ENCODE measurements at places on chromosomes 7 and 10.

GRCh38 chr10:96334616-96335526, 23.9 kb downstream of the OPALIN start:
- DNase-seq: no peak

GRCh38 chr7:2728316-2729030, 40.5 kb downstream of the AMZ1 start:
- DNase-seq: no peak

DNA sequence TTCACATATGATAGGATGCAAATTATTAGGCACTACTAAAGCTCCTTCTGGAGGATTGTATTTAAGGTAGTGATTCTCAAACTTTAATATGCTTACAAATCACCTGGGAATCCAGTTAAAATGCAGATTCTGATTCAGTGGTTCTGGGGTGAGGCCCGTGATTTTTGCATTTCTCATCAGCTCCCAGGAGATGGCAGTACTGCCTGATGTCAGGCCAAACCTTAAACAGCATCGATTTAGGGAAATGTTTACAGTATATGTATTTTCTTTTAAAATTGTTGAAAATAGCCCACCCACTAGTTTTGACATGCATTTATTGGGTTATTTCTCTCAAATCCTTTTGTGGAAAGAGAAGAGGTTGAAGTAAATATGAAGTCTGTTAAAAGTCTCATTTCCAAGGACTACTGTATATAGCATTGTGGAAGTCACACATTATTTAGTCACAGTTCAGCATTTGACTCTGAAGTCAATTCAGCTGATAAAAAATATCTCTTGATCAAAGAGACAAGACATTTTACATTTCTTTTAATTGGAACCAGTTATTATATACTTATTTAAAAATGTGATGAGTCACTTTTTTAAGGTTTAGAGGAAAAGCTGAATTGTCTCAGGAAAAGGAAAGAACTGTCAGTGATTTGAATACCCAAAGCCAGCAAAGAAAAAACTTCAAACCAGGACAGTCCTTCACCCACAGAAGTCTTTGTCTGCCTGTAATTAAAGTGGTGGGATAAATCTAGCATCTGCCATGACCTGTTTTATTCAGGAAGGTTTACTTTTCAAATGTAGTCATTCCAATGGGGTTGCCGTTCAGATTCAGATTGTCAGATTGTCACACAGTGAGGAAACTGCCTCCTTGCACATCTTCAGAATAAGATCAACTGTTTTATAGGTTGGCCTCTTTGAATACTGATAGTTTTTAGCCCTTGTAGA, 21.1 kb upstream of the HBP1 start:
- peak; percentile 32 for DNase-seq

DNA sequence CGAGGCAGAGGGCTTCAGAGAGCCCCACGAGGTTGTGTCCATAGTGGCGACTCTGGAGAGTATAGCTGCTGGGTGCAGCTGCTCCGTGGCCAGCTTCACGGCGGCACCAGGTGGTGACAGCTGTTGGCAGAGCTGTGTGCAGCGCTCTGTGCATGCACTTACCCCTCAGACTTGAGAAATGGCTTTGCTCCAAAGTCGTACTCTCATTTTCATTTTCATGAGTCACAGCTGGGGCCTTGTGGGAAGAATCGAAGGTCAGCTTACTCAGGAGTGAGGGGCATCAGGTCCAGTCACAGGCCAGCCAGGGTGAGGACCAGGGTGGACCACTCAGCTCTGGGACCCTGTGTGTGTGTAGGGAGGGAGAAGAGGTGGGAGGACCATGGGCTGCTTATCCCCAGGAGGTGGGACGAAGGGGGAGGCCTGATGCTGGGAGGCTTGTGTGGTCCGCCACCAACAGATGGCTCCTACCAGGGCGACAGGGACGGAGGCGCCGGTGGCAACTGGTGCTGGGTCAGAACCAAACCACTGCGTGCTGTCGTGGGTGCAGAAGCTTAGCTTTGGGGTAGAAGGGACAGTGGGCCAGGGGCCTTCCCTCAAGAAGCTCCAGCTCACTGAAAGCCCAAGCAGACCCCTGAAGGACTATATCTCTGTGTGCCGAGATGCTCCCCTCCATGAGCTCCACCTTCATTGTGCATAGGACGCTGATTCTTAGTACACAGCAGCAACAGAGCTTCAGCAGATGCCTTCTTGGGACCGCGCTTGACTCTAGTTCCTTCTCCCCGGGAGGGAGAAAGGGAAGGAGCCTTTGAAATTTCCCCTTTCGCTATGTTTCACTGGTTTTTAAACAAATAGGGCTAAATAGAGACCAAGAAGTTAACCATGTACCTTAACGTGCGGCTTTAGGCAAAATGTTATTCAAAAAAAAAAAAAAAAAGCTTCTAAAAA, 225.0 kb downstream of the CELF2 start:
- no peak for DNase-seq

- no peak for DNase-seq
Observed at GRCh38 chr10:102534333-102534732, 30.6 kb downstream of the SUFU start.

- no peak for DNase-seq
Observed at GRCh38 chr7:121003986-121004685, 15.6 kb downstream of the CPED1 start.

- no peak for DNase-seq
Observed at GRCh38 chr7:85840554-85840953, 653.7 kb upstream of the SEMA3D start.

DNA sequence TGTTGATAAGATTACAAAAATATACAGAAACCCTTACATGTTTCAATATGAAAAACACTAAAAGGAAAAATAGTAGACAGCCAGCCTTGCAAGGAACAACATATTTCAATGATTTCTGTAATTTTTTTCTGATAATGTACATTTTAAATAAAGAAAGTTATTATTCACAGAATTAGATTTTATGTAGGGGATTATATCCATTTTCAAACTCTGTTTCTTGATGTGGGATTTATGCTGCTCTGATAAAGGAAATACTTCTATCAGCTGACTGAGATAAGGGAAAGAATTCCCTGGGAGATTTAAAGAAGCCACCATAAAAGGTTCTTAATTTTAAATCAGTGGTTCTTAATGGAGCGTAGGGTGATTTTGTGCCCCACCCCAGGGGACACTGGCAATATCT, 180.4 kb downstream of the ADAM12 start:
- DNase-seq: no peak

- no peak for DNase-seq
Observed at GRCh38 chr10:12766223-12766622, 235.3 kb downstream of the CCDC3 start.

DNA sequence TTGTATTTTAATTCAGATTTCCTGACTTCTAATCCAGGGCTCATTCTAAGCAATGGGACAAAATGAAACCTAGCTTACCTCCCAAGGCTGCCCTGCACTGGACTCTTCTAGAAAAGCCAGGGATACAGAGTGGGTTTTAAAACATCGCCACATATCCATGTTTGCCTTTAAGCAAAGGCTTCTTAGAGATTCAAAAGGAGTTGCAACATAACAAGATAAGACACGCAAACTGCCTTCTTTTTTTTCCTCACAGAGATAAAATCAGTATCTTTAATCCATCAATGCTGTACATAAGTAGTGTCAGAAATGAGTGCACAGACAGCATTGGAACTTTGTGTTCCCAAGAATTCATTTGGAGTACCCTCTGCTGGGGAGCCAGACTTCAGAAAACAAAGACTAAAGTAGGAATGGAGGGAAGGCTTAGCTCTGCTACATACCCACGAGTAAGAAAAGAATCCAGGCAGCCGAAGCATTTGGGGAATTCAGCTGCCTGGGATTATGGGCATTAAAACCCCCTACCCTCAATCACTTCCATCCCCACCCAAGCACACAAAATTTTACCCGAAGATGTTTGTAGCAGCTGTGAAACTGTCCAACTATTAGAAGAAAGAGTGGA, 427.8 kb downstream of the ARL4A start:
- no peak for DNase-seq

- no peak for DNase-seq
Observed at GRCh38 chr10:16845248-16845647, 28.0 kb upstream of the RSU1 start.

DNA sequence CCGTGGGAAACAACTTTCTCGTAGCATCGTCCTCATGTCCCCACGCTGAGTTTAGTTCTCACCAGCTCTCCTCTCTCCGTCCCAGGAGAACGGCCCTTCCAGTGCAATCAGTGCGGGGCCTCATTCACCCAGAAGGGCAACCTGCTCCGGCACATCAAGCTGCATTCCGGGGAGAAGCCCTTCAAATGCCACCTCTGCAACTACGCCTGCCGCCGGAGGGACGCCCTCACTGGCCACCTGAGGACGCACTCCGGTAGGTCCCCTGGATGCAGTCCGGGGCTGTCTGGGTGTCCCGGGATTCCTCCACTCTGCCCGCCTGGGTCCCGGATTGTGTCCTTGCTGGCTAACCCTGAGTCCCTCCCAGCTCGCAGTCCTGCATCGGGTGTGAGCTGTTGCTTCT, 67.7 kb downstream of the FIGNL1 start:
- DNase-seq: no peak

DNA sequence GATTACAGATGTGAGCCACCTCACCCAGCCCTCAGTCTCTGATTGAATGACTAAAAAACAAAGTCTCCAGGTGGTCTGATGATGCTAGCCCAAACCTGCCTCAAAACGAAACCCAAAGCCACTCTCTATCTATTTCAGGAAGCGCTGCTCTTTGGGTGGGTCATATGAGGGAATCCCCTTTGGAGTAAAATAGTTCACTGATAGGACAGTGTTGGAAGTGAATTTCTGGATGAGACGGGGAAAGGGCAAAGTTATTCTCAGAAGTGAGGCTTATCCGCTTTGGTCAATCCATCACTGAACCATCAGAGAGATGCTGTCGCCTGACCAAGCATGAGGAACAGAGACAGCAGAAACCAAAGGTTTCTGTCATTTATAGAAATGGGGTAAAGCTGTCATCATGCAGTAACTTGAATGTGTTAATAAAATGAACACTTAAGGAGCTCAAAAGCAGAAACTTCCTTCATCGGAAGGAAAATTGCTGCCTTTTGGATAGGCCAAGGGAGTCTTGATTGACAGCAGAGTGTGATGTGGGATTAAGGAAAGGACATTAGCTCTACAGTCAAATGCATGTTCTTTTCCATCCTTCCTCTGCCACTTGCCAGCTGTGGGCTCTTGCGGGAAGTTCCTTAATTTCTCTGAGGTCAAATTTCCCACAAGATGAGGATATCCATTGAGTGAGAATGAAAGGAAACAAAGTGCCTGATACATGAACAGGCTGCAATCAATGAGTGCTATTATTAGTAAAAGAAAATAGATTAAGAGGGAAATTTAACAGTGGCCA, 64.9 kb upstream of the C1QL3 start:
- DNase-seq: no peak

DNA sequence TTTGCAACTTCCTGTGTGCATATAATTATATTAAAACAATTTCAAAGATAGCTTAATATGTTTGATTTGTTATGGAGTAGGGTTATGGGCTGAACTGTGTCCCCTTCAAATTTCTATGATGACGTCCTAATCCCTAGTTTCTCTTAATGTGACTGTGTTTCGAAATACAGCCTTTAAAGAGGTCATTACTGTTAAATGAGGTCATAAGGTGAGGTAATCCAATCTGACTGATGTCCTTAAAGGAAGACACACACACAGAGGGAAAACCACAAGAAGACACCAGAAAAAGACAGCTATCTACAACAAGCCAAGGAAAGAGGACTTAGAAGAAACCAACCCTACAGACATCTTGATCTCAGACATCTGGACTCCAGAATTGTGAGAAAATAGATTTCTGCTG, 407.4 kb downstream of the MAGI2 start:
- DNase-seq: no peak

GRCh38 chr7:2926120-2926895, 82.2 kb upstream of the GNA12 start:
- DNase-seq: no peak

GRCh38 chr10:43965033-43965917, 316.6 kb upstream of the ZNF32 start:
- DNase-seq: no peak

- no peak for DNase-seq
Observed at GRCh38 chr7:73382934-73383503, 50.6 kb upstream of the FZD9 start.

DNA sequence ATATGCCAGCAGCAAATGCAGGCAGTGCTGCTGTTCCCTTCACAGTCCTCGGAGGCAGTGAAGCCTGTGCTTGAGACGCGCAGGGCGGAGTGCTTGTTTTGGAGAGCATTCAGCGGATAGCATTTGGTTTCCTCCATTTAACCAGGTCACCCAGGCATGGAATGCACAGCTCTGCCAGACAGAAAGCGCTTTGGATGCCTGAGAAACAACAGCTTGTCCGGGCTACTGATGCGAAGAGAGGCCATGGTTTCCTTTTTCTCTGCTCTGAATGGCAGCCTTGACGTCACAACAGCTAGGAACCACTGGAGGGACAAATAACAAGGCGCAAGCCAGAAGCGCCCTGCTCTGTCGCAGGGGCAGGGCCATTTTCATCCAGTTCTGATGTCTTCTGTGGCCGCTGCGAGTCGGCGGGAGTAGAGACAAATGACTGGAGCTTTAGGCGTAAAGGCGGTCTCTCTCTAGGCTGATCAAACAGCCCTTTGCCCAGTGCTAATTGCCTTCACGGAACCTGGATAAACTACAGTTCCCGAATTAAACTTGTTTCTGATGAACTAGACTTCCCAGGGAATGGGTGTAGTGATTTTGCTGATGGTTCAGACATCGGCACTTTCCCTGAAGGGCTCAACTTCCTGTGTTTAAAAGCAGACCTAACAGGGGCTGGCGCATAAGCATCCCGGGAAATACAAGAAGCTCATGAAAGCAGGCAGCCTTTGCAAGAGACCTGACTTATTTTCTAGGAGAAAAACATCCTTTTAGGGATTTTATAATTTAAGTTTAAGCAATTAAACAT, 187.6 kb upstream of the KLF14 start:
- peak; percentile 63 for DNase-seq

GRCh38 chr10:59627366-59628018, 82.2 kb downstream of the SLC16A9 start:
- DNase-seq: no peak

GRCh38 chr7:112381311-112382091, 68.8 kb upstream of the IFRD1 start:
- no peak for DNase-seq

GRCh38 chr7:99199226-99199625, 8.7 kb downstream of the KPNA7 start:
- no peak for DNase-seq

GRCh38 chr7:91355695-91356435, 91.6 kb downstream of the FZD1 start:
- DNase-seq: no peak

DNA sequence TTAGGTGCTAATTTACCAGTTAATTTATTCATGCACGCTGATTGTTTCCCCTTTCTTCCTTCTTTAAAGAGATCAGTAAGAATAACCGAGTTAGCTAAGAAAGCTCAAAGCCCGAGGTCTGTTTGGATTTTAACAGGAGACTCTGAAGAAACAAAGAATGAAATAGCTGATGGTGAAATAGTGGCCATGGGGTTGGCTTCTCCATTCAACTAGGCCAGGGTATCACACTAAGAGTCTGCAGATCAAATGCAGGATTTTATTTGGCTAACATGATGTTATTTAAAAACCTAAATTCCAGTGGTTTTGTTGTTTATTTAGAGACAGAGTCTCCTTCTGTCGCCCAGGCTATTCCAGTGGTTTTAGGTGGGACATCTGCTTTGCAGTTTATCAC, 65.2 kb upstream of the SYPL1 start:
- no peak for DNase-seq
